Stimulated activated memory B cell treated with anti-CD40 and anti-IgM and Interleukin-4, amounts not matched to agents 10 μg/mL and 1 μg/mL and 100 μg/mL, for 72 hours (primary cell): ENCODE measurements at places on chromosomes 2 and 18.

DNA sequence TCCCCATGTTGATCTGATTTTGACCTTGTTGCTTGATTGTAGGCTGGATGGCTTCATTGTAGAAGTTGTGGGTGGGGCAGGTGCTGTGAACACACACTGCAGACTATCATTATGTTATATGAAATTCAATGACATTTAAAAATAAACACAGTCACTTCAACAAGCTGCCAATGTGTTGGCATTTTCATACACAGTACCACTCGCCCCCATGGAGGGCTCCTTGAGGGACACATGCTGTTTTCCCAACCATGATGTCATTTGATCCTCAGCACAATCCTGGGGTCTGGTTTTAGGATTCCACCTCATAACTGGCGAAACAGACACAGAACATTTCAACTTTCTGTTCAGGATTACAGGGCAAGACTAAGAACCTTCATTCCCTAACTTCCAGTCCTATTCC lies 86.9 kb downstream of the ZCCHC2 start:
- no peak overlapping the region for H3K27ac ChIP-seq
- H3K4me1 ChIP-seq: peaks cover 14% of the 10 kb centered on the region
- peaks cover 7% of the 10 kb centered on the region for H3K27me3 ChIP-seq
- ATAC-seq: no peak

DNA sequence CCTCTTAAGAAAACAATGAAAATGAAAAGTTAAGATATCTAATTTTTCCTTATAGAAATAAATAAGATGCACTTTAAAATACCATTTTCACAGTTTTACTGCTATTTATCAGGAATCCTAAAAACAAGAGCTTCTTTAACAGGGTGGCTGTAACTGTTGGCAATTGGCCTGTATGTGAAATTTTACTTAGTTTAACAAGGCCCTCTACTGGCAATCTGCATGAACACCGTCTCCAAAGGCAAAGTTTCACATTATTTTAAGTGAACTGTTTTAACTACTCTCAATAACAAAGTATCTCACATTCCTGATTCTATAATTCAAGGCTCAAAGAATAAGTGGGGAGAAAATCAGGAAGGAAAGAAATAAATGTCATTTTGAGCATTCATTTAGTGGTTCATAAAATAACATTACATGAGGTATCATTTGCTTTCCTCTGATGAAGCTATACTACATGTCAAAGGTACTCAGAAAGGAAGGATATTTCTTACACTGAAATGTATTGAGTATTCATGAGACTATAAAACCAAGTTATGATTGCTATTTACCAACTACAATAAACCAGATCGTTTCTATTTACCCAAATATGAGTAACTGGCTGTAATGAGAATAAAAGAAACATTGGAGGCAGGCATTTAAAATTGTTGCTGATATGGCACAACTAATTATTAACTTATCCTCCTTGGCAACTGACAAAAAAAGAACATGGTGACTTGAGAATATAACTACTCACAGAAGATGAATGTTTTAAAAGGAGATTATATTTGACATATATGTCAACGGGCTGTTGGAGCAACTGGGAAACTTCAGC lies 7.0 kb downstream of the NCKAP5 start:
- no peak overlapping the region for H3K27ac ChIP-seq
- no peak for ATAC-seq
- H3K36me3 ChIP-seq: no peaks in the 10 kb centered on the region
- no peak overlapping the region for H3K4me3 ChIP-seq

GRCh38 chr2:151882786-151883445 lies 54.7 kb upstream of the ARL5A start:
- no peak overlapping the region for H3K27ac ChIP-seq
- ATAC-seq: no peak
- H3K4me3 ChIP-seq: no peak overlapping the region
- H3K36me3 ChIP-seq: no peaks in the 10 kb centered on the region

DNA sequence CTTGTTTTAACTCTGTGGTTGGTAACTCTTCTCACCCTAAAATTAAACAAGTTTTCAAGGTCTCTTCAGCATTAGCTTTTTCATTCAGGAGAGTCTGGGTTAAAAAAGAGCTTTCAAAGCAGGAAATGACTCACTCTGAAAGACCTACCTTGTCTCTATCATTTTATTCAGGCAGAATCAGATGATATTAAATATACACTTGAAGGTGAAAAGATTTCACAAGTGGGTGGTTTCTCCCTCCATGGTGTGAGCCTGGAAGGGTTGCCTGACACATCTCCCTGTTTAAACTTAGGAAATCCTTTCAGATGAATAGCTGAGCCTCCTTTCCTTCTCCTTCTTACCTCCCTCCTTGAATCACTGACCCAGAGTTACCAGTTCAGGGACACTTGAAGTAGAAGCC lies 1402.0 kb upstream of the PIK3C3 start:
- no peaks in the 10 kb centered on the region for H3K4me1 ChIP-seq
- no peaks in the 10 kb centered on the region for H3K36me3 ChIP-seq
- H3K27ac ChIP-seq: no peak overlapping the region
- H3K27me3 ChIP-seq: no peaks in the 10 kb centered on the region
- no peak overlapping the region for H3K4me3 ChIP-seq
- no peak for ATAC-seq

GRCh38 chr18:75132931-75133525 lies 75.9 kb downstream of the PTGR3 start:
- ATAC-seq: no peak
- no peaks in the 10 kb centered on the region for H3K4me1 ChIP-seq
- H3K4me3 ChIP-seq: no peak overlapping the region
- H3K27ac ChIP-seq: no peak overlapping the region
- no peaks in the 10 kb centered on the region for H3K36me3 ChIP-seq

DNA sequence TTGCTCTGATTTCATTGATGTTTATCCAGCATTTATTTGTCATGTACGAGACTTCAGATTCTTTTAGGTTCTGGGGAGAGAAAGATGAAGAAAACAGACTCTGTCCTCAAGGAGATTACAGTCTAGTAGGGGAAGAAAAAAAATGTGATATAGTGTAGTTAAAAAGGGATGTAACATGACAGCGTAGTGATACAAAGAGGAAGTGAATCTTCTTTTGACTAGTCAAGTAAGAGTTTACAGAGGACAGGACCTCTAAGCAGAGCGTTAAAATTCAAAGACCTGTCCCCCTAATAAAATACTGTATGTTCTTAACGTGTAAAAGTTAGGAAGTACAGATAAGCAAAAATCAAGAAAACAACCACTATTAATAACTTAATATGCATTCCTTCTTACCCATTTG lies 47.7 kb downstream of the NCOA1 start:
- H3K4me3 ChIP-seq: no peak overlapping the region
- no peak overlapping the region for H3K27ac ChIP-seq
- peaks cover 42% of the 10 kb centered on the region for H3K4me1 ChIP-seq
- H3K36me3 ChIP-seq: peaks cover 54% of the 10 kb centered on the region

GRCh38 chr18:45938488-45938935 lies 28.6 kb downstream of the EPG5 start:
- no peaks in the 10 kb centered on the region for H3K27me3 ChIP-seq
- ATAC-seq: no peak
- H3K4me1 ChIP-seq: peaks cover 6% of the 10 kb centered on the region
- H3K4me3 ChIP-seq: no peak overlapping the region
- no peak overlapping the region for H3K27ac ChIP-seq
- H3K36me3 ChIP-seq: peaks cover 53% of the 10 kb centered on the region

- no peak for ATAC-seq
- H3K4me1 ChIP-seq: peaks cover 36% of the 10 kb centered on the region
- no peaks in the 10 kb centered on the region for H3K36me3 ChIP-seq
- no peak overlapping the region for H3K27ac ChIP-seq
Observed at GRCh38 chr2:176934869-176935415, 277.7 kb upstream of the HNRNPA3 start.

- no peak overlapping the region for H3K4me3 ChIP-seq
- no peaks in the 10 kb centered on the region for H3K27me3 ChIP-seq
- H3K27ac ChIP-seq: no peak overlapping the region
- no peaks in the 10 kb centered on the region for H3K36me3 ChIP-seq
Observed at GRCh38 chr2:26326514-26326913, 19.4 kb upstream of the SELENOI start.

DNA sequence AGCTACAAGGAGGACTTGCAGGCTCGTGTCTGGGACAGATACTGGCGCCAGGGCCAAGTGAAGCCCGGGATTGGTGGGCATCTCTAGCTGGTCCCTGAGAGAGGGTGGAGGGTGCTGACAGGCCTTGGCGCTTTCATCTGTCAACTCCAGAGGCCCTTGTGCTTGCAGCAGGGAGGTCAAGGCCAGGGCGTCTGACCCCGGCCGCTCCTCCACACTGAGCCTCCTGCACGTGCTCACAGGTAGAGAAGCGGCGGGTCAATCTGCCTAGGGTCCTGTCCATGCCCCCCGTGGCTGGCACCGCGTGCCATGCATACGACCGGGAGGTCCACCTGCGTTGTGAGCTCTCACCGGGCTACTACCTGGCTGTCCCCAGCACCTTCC lies 9.5 kb downstream of the CAPN10 start:
- no peak overlapping the region for H3K4me3 ChIP-seq
- H3K27ac ChIP-seq: no peak overlapping the region
- peaks cover 29% of the 10 kb centered on the region for H3K36me3 ChIP-seq
- no peaks in the 10 kb centered on the region for H3K27me3 ChIP-seq
- no peak for ATAC-seq
